ENCODE measurements at places on chromosomes 12 and 14.

GRCh38 chr14:23071921-23072539 lies 14.7 kb upstream of the CDH24 start:
- DNase-seq, result no peak

DNA sequence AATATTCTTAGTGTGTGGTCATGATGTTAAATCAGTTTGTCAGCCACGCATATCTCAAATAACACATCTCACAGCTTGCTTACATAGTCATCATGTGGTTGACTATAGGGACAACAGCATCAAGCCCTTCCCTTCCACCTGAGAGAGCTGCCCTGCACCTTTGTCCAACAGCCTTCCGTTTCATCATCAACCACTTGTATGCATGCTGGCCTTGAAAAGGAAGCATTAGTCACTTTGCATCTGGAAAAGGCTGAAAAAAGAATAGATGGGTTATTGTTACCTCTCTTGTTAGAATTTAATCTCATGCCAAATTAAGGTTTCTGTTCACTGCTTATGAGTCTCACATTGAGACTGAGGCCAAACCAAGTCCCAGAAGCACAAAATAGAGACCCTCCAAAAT lies 1586.5 kb upstream of the SEL1L start:
- DNase-seq, result no peak

- no peak for DNase-seq
Observed at GRCh38 chr14:98069712-98070171, 1202.3 kb downstream of the BCL11B start.

DNA sequence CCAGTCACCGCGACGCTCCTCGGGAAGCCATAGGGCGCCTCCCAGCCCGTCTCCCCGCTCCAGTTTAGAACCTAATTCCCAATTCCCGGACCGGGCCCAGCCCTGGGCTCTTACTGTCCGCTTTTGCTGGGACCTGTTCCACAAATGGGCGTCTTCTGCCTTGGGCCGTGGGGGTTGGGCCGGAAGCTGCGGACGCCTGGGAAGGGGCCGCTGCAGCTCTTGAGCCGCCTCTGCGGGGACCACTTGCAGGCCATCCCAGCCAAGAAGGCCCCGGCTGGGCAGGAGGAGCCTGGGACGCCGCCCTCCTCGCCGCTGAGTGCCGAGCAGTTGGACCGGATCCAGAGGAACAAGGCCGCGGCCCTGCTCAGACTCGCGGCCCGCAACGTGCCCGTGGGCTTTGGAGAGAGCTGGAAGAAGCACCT lies 797 bp downstream of the UNG start:
- no peak for DNase-seq

DNA sequence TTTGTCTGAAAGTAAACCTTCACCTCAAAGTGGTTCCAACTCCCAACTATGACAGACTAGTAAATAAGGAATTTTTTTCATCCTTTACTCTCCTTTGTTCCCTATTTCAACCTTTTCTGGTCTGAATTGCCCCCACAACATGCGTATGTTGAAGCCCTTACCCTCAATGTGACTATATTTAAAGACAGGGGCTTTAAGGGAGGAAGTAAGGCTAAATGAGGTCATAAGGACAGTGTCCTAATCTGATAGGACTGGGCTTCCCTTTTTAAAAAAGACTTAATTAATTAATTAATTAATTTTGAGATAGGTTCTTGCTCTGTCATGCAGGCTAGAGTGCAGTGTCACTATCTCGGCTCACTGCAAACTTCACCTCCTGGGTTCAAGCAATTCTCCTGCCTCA lies 86.3 kb downstream of the VCPKMT start:
- no peak for DNase-seq

DNA sequence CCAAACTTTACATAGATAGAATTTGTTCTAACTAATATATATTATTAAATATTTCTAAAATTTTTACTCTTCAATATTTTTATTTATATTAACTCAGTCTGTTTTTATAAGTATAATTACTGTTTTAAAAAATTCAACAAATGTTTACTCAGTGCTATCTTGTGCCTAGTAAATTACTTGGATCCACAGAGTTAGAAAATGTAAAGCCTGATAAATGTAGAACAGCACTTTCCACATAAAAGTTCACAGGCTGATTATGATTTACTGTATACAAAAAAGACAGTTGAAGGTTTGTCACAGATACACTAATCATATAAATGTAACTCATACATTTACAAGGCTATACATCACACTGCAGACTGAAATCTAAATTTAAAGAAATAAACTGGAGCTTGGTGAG lies 170.0 kb downstream of the FOXG1 start:
- DNase-seq, result no peak

- DNase-seq, result no peak
Observed at GRCh38 chr14:28596391-28596790, 170.2 kb upstream of the FOXG1 start.

- DNase-seq, result no peak
Observed at GRCh38 chr12:40827683-40828592, 135.7 kb downstream of the CNTN1 start.

- DNase-seq, result no peak
Observed at GRCh38 chr12:43669373-43669772, 89.2 kb downstream of the PUS7L start.

GRCh38 chr12:49524660-49525324 lies 14.0 kb upstream of the KCNH3 start:
- no peak for DNase-seq

- DNase-seq, result peak; percentile 73
Observed at GRCh38 chr12:19440019-19440858, 947 bp downstream of the AEBP2 start.

DNA sequence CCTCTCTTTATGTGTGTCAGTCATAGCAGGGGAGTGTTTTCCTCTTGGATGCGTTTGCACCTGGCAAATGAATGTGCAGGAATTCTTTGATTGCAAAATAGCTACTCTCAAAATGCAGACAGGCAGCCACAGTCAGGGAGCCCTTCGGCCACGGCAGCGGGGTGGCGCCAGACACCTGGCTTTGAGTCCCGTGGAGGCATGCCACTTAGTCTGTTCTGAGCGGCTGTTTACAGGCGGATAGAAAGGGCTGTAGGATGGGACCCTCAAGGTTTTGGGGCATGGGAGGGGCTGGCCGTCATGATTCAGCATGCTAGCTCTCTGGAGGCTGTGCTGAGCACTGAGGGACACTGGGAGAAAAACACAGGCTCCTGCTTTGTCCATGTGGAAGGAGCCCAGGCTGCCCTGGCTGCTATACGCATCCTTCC lies 117.1 kb downstream of the SLC25A47 start:
- DNase-seq, result peak; percentile 54

- DNase-seq, result no peak
Observed at GRCh38 chr12:64137117-64137516, 85.0 kb downstream of the KICS2 start.

DNA sequence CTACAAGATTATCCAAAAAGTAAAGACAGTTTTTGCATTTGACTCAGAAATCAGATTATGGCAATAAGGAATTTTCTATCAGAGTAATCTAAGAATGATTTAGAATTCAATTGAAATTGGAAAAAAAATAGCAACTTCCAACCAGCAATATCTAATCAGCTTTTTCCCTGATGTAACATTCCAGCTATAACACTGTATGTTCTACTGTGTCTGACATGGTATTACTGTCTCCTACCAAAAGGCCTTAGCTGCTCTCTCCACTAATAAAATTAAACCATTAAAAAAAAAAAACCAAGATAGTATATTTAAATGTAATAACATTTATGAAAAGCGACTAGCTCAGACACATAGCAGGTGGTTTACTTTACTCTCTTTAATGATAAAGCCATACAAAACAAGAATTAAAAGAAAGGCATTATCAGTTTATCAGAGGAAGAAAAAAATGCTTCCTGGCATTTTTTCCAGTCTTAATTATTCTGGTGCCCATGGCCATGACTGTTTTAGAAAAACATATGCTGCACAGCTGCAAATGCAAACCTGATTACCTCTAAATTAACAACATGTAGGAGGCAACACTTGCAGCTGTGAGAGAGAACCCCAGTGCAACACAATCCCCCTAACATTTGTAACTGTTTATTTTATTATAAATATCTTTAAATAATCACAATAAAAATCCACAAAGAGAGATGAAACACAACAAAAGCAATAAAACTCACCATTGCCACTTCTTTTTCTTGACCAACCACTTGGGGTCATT lies 28.8 kb downstream of the PHLDA1 start:
- DNase-seq, result no peak

GRCh38 chr12:49283541-49284429 lies 11.2 kb upstream of the PRPH start:
- no peak for DNase-seq

DNA sequence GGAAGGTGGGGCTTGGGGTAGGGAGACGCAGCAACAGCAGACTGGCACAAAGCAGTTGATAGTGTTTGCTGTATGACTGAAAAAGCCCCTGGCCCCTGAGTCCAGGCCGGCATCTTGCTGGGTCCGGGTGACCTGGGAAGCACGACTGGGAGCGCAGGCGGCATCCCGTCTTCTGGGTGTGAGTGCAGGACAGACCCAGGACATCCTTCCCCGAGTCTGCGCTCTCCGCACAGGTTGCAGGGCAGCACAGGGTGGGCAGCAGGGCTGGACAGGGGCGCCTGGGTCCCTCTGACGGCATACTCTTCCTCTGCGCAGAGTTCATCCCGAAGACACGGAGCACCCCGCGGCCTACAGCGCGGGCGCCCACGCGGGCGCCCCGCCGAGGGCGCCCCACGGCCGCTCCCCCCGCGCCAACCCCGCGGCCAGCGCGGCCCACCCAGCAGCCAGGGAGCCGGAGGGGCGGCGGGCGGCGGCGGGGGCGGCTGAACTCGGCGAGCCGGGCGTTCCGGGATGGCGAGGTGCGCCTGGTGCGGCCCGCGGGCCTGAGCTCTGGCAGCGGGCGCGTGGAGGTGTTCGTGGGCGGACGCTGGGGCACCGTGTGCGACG lies 9.2 kb upstream of the CYP46A1 start:
- no peak for DNase-seq

DNA sequence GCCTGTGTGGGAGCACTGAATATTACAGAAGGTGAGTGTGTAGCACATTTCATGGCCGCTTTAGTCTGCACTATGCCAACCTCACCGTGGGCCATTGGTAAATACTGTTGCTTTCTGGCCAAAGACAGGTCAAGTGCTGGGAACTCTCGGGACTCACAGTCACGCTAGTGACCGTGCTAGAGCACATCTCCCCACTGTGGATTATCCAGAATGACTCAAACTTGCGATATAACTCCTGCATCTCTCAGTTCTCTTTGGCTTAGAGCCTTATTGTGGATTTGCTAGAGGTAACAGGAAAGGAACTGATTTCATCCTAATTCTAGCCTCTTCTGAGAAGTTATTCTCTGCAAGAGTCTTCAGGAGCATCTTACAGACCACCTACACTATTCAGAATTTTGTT lies 86.5 kb downstream of the DAD1 start:
- no peak for DNase-seq

- DNase-seq, result no peak
Observed at GRCh38 chr12:6016756-6017155, 71.7 kb upstream of the ANO2 start.

- no peak for DNase-seq
Observed at GRCh38 chr14:77296155-77296554, 24.5 kb downstream of the POMT2 start.

DNA sequence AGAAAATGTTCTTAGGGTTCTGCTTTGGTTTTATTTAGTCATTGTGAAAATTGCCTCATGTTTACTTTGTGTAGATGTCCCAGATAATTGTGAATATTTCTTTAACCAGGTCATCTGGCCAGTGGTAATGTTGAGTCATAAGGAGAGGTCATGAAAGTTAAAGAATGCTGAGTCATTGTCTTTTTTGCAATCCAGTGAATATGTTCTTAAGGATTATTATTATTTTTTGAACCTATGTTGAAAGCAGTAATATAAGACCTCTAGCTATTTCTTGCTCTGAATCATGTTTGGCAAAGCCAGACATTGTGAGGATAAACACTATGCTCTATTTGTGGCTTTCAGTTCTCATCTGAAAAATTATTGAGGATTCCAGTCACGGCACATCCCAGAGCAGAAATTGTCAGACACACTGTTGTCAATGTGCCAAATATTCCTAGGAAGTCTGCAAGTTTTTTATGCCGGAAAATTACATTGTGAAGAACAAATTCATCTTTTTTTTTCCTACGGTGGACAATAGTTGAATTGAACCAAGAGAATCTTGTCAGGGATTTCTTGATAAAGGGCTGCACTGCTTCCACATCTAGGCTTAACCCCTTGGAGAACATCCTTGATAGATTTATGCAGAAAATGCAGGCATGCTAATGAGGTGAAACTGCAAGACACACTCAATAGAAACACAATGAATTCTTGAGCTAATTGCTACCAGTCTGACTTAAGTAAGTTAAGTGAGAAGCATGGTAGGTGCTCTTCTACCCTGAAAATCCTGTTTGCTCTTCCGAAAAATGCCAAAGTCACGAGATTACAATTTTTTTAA lies 369.6 kb downstream of the ATP23 start:
- no peak for DNase-seq

DNA sequence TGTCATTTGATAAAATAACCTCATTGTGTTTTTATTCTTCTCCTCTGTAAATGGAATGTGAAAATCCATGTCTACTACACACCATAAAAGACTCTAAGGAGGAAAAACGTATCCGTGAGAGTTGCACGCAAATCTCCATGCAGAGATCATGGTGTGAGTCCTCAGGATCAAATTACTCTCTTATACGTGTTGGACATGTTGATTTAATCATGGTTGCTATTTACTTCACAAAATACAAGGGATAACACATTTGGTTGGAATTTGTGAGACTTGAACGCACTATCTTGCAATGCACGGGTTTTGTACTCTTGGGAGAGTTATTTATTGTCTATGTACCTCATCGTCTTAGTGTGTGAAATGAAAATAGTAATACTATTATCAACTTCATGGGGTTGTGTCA lies 128.0 kb upstream of the RASSF8 start:
- no peak for DNase-seq

GRCh38 chr14:25628390-25628789 lies 578.4 kb upstream of the STXBP6 start:
- DNase-seq, result no peak

DNA sequence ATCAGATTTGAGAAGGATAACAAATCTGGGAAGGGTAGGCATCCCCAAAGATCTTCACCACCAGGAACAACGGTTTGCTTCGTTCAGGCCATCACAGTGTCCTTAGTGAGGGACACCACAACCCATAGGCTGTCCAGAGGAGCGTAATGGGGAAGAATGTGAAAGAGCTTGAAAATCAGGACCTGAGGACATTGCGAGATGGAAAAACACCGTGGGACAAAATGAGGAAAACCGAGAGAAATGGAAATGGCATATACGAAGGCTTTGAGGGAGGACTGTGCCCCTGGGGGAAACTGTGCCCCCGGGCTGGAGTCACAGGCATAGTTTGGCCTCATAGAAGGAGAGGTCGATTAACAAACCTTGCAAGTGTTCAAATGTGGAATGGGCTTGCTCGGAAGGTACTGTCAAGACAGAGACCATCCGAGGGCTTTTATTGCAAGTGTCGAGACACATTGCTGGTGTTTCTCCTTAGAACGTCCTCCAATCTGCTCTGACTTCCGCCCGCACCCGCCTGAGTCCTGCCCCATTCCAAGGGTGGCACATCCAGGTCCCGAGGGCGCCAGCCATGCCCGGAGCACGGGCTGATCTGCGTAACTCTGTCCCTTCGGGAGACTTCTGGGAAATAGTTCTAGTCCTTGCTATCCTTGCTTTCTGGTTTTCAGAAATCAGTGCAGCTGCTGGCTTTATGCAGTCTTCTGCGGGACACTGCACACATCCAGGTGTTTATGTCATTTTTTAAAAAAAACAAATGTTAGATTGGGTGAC lies 885 bp upstream of the PALS1 start:
- peak; percentile 32 for DNase-seq

- no peak for DNase-seq
Observed at GRCh38 chr14:101008631-101009336, 105.3 kb upstream of the RTL1 start.

Measured in activated CD8-positive, alpha-beta T cell treated with anti-CD3 and anti-CD28 coated beads, Interleukin-2, amount 10 ng/mL, durations not matched to agents 7 days and 5 days (primary cell).